AG04449 (cell line): ENCODE measurements at places on chromosomes 16 and 17.

- DNase-seq = no peak
These were observed 57.8 kb downstream of the HLF start for GRCh38 chr17:55322453-55322985.

DNA sequence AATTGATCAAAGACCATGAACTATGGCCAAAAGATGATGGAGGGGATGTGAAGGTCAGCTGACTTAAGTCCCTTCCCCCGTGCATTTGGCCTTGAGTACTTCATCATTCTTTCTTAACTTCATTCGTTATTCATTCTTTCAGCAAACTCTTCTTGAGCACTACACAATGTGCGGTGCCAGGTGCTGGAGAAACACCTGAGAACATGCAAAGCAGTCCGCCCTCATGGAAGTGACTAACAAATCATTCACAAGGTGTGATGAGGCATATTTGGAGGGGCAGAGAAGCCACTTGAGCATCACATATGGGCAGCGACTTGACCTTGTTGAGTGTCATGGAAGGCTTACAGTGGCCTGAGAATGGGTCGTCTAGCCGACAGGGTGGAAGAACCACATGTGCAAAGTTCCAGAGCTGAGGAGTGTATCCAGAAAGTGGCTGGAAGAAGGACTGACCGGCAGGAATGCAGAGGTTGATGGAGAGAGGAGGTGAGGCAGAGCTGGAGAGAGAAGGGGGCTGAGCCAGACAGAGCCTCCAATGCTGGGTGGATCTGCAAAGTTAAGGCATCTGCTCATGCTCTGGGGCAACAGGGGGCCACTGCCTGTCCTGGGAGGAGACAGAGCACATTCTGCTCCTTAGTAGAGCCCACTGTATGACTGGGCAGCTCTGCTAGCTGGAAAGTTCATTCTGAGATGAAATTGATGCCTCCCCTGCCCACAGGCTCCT, 25.1 kb upstream of the EIF1 start:
- no peak for DNase-seq

GRCh38 chr16:84581158-84581557, 36.7 kb downstream of the COTL1 start:
- no peak for DNase-seq

- DNase-seq = no peak
These were observed 9.3 kb downstream of the SSTR5 start for GRCh38 chr16:1081734-1082265.

GRCh38 chr17:72373910-72374741, 253.3 kb downstream of the SOX9 start:
- no peak for DNase-seq

DNA sequence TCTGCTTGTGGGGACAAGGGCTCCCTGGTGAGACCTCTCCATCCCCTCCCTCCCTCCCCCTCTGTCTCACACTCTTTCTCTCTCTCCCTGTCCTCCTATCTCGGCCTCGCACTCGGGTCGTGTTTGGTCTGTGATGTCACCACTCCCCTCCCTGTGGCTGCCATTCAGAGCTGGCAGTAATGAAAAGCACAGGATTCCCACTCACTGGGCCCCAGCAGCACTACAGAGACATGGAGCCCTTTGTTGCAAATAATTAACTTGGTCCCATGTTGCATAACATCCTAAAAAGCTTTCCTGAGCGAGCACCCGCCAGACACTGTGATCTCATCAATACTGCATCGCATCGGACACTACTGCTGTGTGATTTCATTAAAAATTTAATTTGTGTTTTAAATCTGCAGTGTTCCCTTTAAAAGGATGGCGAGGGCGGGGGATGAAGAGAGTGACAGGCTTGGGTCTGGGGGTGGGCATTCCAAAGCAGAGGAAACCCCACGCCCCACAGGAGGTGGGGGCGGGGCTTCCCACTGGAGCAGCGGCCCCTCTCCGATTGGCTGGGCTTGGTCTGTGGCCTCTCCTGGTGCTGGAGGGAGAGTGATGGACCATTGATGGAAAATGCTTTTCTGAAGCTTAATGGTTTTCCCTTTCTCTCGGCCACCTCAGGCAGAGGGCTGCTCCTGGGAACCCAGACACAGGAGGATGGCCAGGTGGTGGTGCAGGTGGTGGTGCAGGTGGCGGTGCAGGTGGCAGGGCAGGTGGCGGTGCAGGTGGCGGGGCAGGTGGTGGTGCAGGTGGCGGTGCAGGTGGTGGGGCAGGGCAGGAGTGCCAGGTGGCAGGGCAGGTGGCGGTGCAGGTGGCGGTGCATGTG, 15.3 kb upstream of the NPTX1 start:
- DNase-seq = no peak

- DNase-seq = no peak
These were observed 4.8 kb downstream of the BCAR1 start for GRCh38 chr16:75246504-75247205.

GRCh38 chr17:45646288-45646988, 137.7 kb upstream of the CRHR1 start:
- DNase-seq = no peak

DNA sequence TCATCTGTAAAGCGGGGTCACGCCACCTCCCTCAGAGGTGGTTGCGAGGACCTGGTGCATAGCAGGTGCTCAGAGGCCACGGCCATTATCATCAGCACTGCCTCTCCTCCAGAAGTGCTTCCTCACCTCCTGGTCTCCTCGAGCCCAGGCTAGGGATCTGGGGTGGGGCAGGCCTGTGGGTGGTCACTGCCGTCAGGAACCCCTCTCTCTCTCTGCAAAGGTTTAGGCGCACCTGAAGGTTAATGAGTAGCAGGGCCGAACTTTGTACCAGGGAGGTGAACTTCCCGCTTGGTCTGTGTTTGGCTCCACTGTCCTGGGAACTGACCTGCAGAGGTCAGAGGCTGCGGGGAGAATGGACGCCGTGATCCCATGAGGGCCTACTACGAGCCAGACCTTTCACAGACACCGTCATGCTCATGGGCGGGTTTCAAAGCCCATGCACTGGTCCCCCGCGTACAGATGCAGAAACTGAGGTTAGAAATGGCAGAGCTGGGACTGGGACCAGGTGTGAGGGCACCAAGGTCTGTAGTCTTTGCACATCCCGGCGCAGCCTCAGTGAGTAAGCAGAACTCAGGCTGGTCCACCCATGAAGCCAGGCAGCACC, 13.8 kb downstream of the JUP start:
- DNase-seq = no peak

GRCh38 chr17:19703828-19704613, 12.4 kb downstream of the SLC47A2 start:
- no peak for DNase-seq

DNA sequence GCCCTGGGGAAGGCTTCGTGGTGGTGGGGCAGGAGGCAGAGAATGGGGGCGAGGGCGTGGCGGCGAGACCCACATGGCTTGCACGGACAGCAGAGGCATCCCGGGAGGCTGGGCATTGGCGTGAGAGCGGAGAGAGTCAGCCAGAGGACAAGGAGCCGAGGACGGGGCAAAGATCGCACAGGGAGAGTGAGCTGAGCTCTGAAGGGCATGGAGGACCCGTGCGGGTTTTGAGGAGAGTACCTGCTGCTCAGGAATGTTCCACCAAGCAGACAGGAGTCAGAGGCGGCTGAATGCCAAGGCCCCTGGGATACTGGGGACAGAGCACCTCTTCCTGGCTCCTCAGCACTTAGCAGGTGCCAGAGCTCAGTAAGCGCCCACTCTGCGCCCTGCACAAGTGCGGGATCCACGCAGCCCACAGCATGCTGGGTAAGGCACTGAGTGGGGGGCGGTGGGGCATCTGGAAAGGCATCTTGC, 47.8 kb downstream of the ARHGAP27 start:
- no peak for DNase-seq

DNA sequence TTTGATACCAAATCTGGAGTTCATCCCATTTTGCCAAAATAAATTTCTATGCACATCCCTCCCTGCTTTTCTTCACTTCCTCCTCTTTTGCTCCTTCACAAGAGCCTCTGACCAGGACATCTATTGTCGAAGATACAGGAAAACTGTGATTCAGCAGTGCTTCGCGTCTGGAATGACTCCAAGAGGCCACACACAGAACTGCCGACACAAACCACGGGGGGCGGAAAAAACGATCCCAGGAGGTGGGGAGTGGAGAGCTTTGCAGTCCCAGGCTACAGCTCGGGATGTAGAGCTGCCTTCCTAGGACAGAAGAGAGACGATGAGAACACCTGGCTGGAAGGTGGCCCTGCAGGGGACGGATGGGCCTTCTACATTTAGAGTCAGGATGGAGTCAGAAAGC, 102.8 kb downstream of the XYLT1 start:
- DNase-seq = no peak

GRCh38 chr16:53839150-53839549, 135.2 kb downstream of the FTO start:
- DNase-seq = no peak

- no peak for DNase-seq
These were observed 77.2 kb upstream of the CLEC3A start for GRCh38 chr16:77945126-77945525.

DNA sequence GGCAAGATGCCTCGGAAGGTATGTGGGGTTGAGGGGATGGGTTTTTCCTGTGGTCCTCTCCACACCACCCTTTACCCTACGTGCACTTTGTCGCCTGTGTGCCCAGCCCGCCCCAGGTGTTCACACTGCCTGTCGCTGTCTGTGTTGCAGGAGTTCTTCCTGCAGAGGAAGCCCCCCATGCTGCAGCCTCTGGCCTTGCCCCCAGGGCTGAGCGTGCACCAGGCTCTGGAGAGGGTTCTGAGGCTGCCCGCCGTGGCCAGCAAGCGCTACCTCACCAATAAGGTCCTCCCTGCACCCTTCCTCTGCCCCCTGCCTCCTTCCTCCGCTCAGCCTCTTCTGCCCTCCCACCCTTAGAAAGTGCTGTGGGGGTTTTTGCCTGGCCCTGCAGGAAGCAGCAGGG, 15.2 kb downstream of the PFAS start:
- no peak for DNase-seq

GRCh38 chr16:85615014-85615851, 2.1 kb downstream of the GSE1 start:
- no peak for DNase-seq

DNA sequence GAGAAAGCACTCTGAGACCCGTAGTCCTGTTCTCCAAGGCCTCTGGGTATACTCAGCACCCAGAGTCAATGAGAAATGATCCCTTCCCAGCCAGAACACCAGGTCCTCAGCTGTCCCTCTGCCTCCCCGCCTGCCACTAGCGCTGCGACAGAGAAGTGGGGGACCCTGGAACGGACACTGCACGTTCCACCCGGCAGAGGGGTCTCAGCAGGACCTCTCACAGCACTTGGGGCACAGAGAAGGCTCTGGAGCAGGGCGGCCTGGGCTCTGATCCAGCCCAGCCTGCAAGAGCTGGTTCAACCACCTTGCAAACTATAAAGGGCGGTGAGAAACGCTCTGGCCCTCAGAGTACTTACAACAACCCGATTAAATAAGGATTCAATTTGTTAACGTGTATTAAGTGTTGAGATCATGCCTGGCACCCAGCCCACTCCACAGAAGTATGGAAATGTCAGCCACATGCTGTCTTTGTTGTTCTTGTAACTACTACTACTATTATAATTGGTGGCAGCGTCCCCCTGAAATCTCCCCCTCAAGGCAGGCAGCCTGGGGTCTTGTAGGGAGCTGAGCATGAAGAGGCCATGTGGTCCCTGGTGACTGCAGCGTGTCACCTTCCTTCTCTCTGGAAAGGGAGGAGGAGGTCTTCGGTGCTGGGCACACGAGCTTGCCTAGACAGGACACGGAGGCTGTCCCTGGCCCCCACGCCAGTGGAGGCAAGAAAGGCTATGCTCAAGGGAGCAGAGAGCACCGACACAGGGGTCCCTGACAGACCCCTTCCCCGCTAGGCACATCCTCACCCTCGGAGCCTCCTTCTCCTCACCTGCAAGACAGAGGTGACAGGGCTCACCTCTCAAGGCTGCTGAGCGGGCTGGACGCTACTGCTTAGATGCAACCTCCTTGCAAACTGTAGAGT, 2.4 kb downstream of the OSGIN1 start:
- DNase-seq = no peak

- no peak for DNase-seq
These were observed 42.8 kb upstream of the ZC3H18 start for GRCh38 chr16:88527186-88527936.

DNA sequence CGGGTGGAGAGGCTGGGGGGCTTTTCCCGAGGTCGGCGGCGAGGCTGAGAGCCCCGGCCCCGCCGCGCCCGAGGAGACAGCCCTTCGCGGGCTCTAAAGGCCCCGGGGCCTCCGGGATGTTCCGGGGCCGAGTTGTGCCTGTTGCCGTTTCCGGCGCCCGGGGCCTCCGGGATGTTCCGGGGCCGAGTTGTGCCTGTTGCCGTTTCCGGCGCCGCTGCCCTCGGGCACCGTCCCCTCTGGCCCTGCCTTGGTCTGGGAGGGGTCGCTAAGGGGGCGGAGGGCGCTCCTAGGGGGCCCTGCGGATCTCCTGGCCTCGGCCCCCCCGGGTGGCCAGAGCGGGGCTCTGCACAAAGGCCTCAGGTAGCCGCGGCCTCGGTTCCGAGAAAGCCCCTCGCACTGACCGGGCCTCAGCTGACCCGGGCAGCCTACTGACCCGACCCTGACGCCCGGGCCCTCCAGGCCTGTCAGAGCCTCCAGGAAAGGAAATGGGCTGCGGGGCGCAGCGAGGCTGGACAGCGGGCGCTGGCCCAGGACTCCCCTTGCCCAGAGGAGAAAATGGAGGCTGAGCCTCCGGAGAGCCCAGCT, 24.2 kb downstream of the ACTG1 start:
- DNase-seq = no peak

GRCh38 chr16:78513838-78514237, 414.4 kb downstream of the WWOX start:
- no peak for DNase-seq

DNA sequence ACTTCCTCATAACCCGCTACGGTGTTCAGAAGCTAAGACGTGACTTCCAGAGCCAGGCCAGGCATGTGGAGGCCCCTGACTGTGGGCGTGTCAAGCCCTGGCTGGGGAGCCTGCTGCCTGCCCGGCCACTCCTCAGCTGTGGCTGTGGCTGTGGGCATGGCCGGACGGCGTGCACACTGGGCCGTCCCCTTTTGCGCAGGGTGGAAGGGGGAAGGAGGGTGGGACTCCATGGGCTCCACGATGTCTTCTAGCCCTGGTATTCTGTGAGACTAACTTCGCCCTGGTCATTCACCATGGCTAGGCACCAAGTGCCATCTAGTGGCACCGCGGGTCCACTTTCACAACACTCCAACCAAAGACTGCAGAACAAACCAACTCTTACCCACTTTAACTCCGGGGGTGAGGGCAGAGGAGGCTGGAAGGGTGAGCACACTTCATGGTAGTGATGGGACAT, 67.9 kb downstream of the N4BP1 start:
- no peak for DNase-seq
